SJSA1 (cell line): ENCODE measurements at places on chromosomes 1 and 21.
A peak's percentile ranks its signal among the peaks of the same experiment; 100 is the strongest.

DNA sequence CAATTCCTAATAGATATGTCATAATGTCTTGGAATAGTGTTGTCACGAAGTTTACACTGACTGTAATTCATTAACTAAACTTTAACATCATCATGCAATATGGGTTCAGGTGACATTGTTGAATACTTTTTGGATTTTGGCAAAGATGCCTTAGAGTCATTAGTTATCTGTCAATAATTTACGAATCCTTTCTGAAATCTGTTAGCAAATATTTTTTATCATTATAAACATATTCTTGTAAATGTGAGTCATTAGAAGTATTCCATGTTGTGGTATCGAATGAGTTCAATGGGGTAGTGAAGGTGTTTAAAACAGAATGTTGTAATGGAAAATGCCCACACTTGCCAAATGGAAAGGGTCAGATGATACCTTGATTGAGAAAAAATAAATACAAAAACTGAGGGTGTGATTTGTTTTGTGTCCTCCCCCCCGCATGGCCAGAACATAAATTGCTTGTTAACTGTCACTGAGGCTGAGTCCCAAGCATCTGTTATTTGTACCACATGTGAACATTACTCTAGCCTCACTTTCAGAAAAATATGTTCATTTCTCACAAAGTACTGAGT lies 5.2 kb upstream of the NR5A2 start:
- DNase-seq, result no peak

DNA sequence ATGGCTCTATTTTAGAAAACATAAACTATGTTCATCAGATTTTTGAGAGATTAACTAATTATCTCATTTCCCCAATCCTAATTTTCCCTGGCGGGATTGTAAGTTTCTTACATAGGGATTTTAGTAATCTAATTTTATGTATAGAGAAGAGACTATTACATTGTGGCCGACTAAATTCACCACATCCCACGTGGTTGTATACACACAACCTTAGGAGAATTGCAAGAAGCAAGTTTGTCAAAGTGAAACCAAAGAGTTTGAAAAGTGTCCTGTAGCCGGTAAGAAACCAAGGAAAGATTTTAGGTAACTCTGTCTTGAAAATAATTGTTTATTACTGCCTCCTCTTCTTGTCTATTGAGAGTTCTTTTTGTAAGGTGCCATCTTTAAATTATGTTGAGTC lies 550.6 kb downstream of the LTN1 start:
- no peak for DNase-seq

DNA sequence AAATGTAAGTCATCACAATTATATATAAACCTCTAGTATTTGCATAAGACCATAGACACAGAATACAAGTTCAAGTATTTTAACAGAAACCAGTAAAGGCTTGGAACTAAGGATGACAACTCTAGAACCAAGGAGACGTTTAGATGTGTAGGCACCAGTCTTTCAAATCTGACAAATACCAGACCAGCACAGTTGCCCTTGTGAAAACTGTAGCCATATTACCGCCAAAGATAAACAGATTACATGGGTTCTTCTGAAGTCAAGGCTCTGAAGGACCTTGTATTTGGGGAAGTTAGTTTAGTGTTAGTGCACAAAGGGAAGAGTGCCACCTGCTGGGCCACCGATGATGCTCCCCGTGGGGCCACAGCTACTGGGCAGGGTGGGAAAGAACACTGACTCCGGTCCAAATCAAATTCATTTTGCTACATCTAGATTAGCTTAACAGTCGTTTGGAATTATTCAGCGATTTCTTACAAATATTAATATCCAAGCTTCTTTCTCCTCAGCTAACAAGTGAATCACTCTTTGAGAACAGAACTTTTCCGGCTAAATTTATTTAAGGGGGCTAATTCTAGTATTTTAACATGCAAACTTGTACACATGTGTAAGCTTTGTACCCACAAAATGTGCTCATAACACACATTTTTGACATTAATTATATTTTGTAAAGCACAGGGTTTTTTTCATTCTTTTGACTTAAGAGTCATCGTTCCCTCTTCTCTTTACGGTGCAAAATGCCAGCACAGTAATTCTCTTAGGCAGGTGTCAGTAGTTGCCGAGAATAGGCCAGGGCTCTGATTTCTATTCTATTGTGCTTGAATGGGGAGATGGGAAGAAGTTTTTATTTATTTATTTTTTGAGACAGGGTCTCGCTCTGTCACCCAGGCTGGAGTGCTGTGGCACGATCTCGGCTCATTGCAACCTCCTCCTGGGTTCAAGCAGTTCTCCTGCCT lies 8.0 kb upstream of the NIBAN1 start:
- DNase-seq, result peak; percentile 73

GRCh38 chr1:22292011-22292788 lies 149.3 kb upstream of the WNT4 start:
- DNase-seq, result peak; percentile 24

DNA sequence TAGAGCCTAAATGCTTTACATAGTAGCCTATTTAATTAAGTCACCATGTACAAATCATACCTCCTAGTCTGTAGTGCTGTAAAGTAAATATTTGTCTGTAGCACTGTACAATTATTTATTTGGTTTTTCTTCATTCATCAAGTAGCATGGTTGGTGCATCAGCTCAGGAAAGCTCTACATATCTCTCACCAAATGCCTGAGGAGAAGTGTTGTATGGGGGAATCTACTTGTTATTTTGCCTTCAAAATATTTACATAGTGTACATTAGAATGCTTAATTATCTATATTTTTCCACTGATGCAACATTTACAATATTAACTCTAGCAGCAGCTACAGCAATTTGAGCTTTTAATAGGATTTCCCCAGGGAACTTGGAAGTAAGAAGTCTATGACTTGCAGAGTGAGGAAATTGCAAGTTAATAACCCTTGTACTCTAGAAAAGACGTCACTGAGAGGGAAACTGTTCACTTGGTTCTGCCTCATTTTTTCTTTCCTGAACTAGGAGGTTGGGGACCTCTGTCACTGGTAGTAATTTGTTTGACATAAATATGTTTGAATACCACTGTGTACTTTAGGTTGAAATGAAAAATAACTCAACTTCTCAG lies 207.4 kb downstream of the PDE4B start:
- no peak for DNase-seq

DNA sequence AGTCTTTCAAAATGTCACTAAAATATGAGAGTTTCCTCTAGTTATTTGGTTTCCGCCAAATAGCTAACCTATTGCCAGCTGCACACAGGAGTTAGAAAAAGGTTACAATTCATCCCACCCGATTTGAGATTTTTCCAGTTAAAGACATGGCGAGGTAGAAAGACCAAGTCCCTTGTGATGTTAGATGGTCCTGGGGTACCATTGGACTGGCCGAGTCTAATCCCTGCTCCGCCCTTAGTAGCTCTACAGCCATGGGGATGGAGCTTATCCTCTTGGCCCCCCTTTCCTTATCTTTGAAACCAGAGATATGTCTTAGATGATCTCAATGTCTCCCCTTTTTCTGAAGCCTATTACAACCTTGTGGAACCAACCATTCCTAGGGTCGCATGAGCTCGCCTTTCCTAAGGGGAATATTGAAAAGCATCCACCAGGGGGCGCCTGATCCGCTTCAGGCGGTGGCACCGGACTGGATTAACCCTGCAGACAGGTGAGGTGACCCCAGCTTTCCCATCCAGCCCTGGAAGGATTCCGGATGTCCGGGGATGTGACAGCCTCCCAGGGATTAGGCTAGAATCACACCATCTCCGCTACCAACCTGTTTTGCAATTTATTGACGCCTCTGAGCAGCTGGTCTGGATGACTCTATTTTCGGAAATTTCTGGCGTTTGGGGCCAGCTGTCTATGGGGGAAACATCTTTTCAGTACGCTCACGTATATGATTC lies 68.3 kb upstream of the SIM2 start:
- DNase-seq, result peak; percentile 23
